ENCODE measurements at places on chromosomes 2 and 18.
A peak's percentile ranks its signal among the peaks of the same experiment; 100 is the strongest.

DNA sequence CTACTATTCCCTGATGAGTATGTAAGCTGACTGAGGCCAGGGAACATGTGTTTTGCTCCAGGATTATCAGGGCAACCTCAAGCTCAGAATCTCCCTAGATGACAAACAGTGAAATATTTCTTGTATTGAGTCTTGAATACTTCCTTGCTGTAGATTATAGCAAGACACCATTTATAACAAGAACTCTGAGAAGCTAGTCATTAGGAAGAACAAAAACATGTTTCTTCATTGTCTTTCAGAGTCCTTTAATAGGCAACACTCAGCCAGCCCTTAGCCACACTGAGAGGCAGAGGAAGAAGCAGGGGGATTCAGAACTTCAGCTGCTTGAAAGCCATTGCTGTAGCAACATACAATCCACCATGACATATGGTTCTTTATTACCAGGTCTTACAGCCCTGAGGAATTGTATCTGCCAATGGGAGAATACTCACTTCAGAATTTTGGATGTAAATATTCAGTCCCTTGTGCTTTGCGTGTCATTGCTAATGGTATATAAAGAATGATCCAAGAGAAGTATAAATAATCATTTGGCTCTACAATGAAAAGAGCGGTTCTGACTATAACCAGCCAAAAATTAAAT is 117.5 kb upstream of the NCKAP5 start:
- DNase-seq: no peak

DNA sequence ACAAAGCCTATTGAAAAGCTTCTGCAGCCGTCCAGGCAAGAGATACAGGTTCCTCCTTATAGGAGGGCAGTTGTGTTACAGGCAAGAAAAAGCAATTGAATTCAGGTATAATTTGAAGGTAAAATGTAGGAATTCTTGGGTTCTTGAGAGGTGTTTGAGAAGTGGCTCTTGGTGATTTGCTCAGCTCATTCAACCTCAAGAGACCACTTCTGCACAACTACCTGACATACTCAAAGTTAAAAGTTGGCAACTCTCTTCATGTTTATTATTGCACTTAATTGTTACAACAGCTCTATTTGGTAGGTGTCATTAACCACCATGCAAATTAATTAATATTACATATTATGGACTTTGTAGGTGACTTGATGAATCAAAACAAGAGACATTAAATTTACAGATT is 753.2 kb downstream of the ADCYAP1 start:
- DNase-seq: no peak

GRCh38 chr2:239824046-239824694 is 201.0 kb downstream of the NDUFA10 start:
- peak; percentile 20 for DNase-seq

GRCh38 chr2:24691806-24692205 is 101.4 kb downstream of the PTRHD1 start:
- DNase-seq: no peak

- DNase-seq: no peak
These were observed 13.2 kb upstream of the DES start for GRCh38 chr2:219404954-219405353.

DNA sequence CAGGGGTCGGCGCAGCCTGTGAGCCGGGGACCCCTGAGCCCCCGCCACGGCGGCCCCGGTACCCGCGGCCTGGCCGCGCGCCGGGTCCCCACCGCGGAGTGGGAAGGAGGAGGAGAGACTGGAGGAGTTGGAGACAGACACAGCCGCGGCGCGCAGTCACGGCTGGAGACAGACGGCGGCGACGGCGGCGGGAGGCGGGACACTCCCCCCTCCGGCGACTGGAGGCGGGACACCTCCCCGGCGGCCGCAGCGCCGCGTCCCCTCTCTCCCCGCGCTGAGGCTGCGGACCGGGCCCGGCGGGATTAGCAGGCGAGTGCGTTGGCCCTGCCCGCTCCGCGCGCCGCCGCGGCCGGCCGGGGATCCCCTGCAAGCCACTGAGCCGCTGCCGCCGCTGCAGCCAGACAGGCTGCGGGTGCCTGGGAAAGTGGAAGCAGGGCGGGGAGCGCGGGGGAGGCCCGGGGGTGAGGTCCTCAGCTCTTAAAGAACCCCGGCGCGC is 1.0 kb upstream of the LDLRAD4 start:
- DNase-seq: peak; percentile 65

DNA sequence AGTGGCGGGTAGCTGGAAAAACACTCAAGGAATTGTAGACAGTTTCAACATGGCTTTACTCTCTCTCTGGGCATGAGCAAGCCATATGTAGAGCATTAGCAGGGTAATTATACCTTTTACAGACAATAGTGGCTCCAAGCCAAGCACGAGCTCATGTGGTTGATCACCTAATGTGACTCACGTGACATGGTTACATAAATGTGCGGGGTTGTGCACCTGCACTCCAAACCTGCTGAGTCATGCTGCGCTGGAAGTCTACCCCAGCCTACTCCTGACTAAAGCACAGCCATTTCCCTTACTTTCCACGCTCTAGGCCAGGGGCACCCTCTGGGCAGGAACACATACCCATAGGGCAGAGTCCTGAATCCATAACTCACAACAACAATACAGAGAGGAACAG is 232.8 kb downstream of the MBD5 start:
- DNase-seq: no peak

GRCh38 chr18:46660957-46661749 is 4.1 kb upstream of the LOXHD1 start:
- DNase-seq: no peak

DNA sequence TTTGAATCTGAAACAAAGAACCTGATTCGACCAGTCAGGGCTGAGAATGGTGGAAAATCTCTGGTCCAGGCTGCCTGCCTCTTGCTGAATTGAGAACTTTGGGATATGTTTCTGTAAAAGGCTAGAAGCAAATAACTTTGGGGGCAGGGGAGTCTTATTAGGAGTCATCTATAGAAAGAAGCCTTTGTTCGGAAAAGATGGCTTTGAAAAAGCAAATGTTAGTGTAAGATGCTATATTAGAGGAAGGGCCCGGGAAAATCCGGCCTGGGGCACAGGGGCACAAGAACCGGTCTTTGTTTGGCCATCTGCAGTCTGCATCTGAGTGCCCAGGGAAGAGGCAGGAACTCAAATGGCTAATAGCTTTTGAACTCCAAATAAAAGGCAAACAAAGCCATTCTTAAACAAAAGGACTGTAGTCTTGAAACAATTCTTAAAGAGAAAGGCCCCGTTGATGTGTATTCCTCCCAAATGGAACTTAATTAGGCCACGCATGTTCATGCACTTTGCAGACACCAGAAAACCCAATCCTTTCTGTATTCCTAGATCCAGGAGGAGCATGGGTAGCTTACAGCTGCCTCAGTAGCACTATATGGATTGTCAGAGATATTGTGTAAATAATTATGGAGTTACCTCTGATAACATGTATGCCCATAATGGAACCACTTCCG is 180.0 kb upstream of the ARL4C start:
- no peak for DNase-seq

DNA sequence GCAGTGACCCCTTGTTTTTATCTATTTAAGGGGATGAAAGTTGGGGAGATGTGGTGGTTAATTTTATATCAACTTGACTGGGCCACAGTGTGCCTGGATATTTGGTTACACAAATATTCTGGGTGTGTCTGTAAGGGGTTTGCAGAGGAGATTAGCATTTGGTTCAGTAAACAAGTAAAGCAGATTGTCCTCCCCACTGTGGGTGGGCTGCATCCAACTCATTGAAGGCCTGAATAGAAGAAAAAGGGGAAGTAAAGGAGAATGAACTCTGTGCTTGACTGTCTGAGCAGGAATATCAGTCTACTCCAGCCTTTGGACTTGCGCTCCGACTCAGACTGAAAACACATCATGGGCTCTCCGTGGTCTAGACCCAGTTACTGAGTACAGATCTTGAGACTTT is 80.9 kb downstream of the GCA start:
- no peak for DNase-seq

- DNase-seq: no peak
These were observed 67.9 kb downstream of the MRO start for GRCh38 chr18:50751947-50752346.

GRCh38 chr18:34158881-34159690 is 65.6 kb downstream of the NOL4 start:
- DNase-seq: peak; percentile 67

- DNase-seq: no peak
These were observed 24.3 kb upstream of the ASPRV1 start for GRCh38 chr2:69985688-69986087.

DNA sequence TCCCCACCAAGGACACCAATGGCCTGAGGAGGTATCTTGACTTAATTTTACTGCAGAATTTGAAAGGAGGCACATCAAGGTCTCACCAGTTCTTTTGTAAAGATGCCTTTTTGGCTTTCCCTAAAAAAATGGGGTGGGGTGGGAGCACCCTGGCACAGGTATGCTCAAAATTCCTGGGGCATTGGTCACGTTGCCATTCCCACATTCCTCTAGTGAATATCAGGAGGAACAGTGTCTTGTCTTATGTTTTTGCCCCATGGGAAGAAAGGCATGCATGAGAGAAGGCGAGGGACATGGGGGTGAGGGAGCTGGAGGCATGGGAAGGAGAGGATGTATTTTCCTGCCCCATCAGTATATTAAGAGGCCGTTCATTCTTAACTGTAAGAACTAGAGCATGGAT is 275.3 kb downstream of the CMPK2 start:
- DNase-seq: no peak

GRCh38 chr2:232405943-232406510 is 617 bp upstream of the ALPG start:
- DNase-seq: no peak

DNA sequence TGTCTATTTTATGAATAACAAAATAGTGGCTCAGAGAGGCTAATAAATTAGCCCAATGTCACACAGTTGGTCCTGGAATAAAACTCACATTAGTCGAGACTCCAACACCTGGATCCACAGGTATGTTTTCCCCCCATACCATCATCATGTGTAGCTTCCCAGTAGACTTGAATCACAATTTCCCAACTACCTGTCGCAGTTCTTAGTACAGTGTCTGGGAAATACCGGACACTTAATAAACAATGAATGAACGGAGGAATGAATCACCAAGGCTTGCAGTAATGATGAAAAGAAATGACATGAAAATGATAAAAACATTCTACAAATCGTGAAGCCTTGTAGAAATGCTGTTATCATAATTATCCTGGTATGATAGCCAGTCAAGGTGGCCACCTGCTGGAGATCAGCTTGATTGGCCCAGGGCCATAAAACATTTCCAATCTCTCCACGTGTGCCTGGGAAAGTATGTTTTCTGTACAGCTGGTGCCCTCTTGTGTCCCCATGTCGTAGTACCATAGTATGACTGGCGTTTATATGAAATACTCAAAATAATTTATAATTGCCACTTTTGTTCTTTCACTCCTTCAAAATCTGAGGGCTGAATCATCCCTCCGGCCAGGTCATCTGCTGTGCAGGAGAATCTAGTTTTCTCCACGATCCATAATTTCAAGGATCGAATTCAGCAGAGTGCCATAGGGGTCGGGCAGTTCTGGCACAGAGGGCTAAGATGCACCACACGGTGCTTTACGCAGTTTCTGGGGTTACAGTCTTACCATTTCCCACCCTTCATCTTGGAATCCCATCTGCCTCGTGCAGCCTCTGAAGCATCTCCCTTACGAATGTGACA is 95.4 kb downstream of the LAMA1 start:
- no peak for DNase-seq

DNA sequence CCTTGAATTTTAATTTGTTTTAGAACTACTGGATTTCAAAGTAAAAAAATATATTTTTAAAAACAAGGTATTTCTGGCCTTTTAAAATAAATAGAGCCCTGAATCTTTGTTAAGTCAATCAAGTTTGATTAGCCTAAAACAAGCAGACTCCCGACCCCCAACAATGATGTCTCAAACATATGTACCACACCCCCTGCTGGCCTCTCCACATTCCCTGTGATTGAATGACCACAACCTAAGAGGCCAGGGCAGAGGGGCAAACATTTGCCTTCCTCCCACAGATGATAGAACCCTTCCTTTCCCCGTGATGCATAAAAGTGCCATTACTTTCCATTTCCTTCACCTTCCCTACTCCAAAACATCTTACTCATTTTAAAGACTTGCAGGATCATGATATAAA is 130.9 kb downstream of the STK39 start:
- DNase-seq: no peak

- no peak for DNase-seq
These were observed 118.3 kb upstream of the KLHL14 start for GRCh38 chr18:32891130-32891529.

DNA sequence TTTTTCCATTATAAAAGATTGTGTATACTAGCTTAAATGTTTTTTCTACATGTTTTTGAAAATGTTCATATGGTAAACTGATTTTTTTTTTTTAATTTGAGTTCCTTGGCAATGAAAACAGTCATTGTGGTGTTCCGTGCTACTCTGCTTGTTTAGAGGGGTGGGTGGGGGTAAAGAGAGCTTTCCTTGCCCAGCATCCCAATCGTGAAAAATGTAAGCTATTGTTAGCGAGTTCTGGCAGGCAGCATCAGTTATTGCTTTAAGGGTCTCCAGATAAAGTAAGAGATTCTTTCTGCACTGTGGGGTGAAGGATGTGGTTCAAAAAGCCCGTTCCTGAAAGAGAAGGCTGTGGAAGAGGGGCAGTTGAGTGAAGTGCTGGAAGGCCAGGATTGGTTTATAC is 118.4 kb downstream of the TANC1 start:
- DNase-seq: no peak

DNA sequence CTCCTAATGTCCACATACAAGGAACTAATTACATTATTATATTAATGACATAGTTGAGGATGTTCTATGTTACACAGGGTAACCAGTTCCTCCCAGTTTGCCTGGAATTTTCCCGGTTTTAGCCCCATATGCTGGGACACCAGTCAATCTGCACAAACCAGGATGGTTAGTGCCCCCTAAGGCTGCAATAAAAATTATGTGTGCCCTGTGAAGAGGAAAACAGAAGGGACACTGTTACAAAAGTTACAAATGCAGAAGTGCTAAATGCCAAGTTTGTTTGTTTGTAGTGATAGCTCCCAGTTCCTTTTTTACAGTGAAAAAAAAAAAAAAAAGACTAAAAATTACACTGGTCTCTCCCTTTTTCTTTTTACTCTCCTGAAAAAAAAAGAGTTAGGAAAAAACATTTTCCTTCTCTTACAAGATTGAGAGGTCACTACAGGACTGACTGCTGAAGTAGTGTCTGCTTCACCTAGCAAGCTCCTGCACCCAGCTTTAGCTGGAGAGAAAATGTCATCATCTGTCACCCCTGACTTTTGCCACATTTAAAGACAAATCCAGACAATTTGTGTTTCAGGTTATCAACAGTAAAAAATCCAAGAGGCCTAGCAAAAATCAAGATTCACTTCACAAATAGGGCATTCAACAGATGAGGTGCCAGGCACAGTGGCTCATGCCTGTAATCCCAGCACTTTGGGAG is 3.2 kb downstream of the ANKRD44 start:
- DNase-seq: no peak

GRCh38 chr2:149068996-149069888 is 30.7 kb downstream of the LYPD6B start:
- DNase-seq: no peak

Data from mesothelial cell of epicardium (in vitro differentiated cells).